ENCODE measurements at places on chromosomes 13 and 19.

DNA sequence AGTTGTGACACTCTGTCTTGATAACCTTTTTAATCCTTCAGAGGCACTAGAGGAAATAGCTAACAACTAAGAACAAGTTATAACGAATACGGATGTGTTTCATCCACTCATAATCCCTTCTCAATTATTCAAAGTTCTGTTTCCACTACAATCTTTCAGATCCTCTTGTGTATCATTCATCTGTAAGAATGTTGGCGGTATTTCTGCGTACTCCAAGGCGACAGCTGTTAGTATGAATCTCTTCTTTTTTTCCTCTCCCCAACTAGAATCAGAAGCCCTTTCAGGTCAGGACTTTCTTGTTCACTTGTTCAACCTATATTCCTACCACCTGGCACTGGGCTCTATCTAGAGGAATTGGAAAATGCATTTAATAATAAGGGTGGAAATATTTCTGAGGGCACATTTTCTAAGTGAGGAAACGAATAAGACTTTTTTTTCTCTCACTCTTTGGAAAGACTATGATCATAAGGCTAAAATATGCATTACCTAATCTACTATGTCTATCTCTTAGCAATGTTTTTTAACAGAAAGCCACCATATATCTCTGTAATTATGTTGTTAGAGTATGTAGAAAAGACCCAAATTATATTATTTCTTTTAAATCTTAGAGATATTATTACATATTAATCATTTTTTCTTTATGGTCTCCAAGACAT is 492.9 kb downstream of the PCDH20 start:
- no peak for DNase-seq

DNA sequence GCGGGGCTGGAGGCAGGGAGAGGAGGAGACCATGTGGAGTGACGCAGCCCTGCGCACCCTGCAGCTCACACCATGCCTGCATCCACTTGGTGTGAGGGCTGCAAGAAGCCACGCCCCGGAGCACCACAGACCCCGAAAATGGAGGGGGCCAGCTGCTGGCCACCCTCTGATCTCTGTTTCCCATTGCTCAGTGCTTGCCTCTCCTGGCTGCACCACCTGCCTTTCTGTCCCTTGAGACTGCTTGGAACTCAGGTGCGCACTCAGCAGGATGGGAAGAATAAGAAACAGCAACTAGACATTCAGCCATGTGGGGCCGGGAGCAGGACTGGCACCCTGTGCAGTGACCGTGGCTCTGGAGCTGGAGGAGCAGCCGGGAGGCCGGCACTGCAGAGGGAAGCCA is 64.0 kb downstream of the ANKRD10 start:
- peak; percentile 27 for DNase-seq

DNA sequence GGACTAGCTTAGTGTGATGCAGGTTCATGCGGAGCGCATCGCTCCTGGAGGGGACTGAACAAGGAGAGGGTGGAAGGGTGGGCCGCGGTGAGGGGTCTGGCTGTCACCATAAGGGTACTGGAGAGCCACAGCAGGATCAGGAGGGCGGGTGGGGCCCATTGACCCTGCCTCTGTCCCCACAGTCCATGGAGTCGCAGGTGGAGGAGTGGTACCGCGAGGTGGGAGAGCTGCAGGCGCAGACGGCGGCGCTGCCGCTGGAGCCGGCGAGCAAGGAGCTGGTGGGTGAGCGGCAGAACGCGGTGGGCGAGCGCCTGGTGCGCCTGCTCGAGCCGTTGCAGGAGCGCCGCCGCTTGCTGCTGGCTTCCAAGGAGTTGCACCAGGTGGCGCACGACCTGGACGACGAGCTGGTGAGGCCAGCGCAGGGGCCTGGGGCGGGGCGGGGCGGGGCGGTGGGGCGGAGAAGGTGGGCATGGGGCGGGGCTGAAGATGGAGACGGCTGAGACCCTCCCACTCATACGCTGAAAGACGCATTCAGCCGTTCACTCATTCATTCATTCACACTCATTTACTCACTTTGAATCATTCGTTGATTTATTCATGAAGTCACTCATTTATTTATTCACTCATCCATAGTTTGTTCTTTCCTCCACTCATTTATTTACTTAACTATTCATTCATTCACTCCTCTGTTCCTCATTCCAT is 27.5 kb upstream of the SHKBP1 start:
- no peak for DNase-seq

GRCh38 chr13:40503966-40504591 is 162.4 kb downstream of the FOXO1 start:
- no peak for DNase-seq

- no peak for DNase-seq
Measured at GRCh38 chr13:114248011-114248410, 13.3 kb downstream of the CDC16 start.

DNA sequence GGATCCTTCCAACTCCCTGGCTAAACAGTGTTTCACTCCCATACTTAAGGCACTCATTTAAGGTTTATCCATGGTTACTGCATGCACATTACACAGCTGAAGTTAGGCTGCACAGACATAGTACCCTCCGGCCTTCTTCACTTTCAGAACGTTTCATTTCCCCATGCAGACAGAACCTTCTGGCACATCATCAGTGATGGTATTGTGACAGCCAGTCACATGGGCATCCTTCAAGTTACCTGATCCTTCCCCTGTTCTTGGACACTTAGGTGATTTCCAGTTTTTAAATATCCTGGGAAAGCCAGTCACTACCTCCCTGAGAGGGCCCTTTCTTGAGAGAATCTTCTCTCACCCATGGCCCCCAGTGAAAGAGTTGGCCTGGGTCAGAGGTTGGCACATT is 9.1 kb downstream of the SMIM7 start:
- no peak for DNase-seq

Data from DMS79 treated with DMSO at 0.1 percent for 48 hours (cell line).